ENCODE measurements at places on chromosomes 4 and X. TPM values are rescaled to one million over a fixed set of nuclear protein-coding genes. Genes with fewer than 3 reads are reported as not detected.

Gene HSD17B13
- 0.60 TPM for total RNA-seq

Gene CSN1S1
- total RNA-seq = not detected

Gene UCP1
- total RNA-seq = not detected

Gene FHDC1
- total RNA-seq = 0.60 TPM

Gene COQ2
- 11.7 TPM for total RNA-seq

Gene HTRA3
- 9.8 TPM for total RNA-seq

Gene SPANXN2
- not detected for total RNA-seq

Gene DUX4
- total RNA-seq = not detected

Gene KLHL4
- 7.5 TPM for total RNA-seq

Gene BGN
- 164 TPM for total RNA-seq

Gene DSPP
- not detected for total RNA-seq

Gene ADH1C
- total RNA-seq = 10.9 TPM

Gene OGT
- total RNA-seq = 56.9 TPM

Gene PAGE3
- not detected for total RNA-seq

Gene SLC9B1
- total RNA-seq = 0.26 TPM

Gene RBM46
- not detected for total RNA-seq

Gene MRFAP1L1
- total RNA-seq = 45.4 TPM

Gene SLAIN2
- total RNA-seq = 24.3 TPM

Gene AVPR2
- total RNA-seq = 0.12 TPM

Gene ZDHHC15
- not detected for total RNA-seq

Gene SLC49A3
- 5.7 TPM for total RNA-seq

Gene FABP2
- total RNA-seq = not detected

Gene ZMAT1
- total RNA-seq = not detected

Gene NPY2R
- total RNA-seq = 7.3 TPM

Gene CT45A10
- total RNA-seq = not detected

Gene STATH
- not detected for total RNA-seq

Gene RNF150
- 10.3 TPM for total RNA-seq

Gene SMARCA1
- total RNA-seq = 41.7 TPM

Gene TCEAL9
- 152 TPM for total RNA-seq

Gene TEX13C
- total RNA-seq = not detected

Gene TMEM35A
- total RNA-seq = 4.4 TPM
